Lower leg skin (tissue), 4 donors: ENCODE measurements at places on chromosomes 2 and 18.
A peak's percentile ranks its signal among the peaks of the same experiment; 100 is the strongest.

GRCh38 chr18:51091270-51091669 is 61.3 kb downstream of the SMAD4 start:
- DNase-seq: no peak

DNA sequence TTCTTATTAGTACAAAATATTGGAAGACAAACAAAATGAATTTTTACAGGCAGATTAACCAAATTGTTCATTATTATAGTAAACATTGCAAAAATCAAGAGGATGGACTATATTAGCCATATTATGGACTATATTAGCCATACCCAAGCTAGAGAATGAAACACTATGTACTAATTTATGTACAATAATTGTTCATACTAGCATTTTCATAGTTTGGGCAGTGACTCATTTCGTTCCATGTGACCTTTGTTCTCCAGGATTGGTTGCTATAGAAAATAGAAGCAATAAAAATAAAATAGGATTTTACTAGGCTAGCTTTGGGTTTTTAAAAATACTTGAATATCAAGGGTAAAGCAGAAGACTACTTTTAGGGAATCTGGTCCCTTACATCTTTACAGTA is 176.8 kb downstream of the ZEB2 start:
- DNase-seq: no peak

- no peak for DNase-seq
These were observed 56.4 kb downstream of the DCDC2C start for GRCh38 chr2:3759761-3760160.

- DNase-seq: peak; percentile 43
These were observed 126.3 kb downstream of the HDAC4 start for GRCh38 chr2:239274391-239275043.

GRCh38 chr2:161008311-161008710 is 151.9 kb upstream of the TANK start:
- DNase-seq: no peak

GRCh38 chr2:26732446-26732845 is 31.6 kb upstream of the SLC35F6 start:
- DNase-seq: no peak

GRCh38 chr2:81583311-81584108 is 1279.0 kb upstream of the LRRTM1 start:
- no peak for DNase-seq

- DNase-seq: no peak
These were observed 95.7 kb downstream of the VAPA start for GRCh38 chr18:10009321-10010144.

- DNase-seq: no peak
These were observed 88.0 kb upstream of the LTBP1 start for GRCh38 chr2:32858713-32859112.

GRCh38 chr2:5991305-5991968 is 299.3 kb downstream of the SOX11 start:
- DNase-seq: no peak

DNA sequence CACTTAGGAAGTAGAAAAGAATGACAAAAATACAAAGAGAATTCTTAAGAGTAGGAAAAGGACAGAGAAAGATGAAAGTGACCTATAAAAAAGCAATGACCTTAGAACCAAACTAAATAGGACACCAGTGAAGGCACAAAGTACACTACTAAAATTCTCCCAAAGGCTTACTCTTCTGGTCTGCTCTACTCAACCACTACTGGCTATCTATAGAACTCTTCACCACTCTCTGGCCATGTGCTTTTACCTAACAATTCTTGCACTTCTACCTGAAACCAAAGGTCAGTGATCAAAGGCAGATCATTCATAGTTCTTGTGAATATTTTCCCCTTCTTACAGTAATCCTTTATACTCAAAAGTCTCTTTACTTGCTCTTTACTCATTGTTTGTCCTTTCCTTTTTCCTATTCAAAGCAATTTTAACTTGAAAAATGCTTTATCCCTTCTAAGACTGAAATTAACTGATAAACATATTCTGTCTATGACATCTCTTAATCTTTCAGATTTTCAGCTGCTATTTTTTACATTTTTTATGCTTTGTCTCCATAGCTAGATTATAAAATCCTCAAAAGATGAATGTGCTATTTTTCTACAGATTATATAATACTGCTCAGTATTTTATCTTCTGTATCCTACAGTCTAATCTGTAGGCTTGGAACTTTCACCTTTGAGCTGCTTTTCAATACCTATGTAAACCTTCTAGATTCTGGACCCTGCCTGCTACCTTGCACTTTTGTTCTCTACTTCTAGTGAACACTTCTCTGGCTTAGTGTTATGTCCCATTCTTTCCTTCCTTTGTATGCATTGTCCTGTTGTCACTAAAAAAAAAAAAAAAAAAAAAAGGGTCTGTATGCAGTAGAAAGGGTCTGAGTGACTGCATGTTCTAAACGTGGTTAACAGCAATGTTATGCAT is 64.6 kb downstream of the NCKAP1 start:
- no peak for DNase-seq

DNA sequence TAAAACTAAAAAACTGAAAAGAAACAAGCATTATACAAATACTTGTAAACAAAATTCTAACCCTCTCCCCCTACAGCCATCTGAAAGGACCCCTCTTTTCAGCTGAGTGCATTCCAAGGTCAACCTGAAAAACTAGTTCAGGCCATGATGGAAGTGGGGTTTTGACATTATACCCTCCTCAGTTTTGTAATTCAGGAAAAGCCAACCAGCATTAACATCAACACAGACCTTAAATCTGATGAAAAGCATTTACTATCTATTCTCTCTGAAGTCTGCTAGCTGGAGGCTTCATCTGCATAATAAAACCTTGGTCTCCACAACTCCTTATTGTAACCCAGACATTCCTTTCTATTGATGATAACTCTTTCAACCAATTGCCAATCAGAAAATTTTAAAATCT is 302.2 kb downstream of the CNTNAP5 start:
- no peak for DNase-seq

DNA sequence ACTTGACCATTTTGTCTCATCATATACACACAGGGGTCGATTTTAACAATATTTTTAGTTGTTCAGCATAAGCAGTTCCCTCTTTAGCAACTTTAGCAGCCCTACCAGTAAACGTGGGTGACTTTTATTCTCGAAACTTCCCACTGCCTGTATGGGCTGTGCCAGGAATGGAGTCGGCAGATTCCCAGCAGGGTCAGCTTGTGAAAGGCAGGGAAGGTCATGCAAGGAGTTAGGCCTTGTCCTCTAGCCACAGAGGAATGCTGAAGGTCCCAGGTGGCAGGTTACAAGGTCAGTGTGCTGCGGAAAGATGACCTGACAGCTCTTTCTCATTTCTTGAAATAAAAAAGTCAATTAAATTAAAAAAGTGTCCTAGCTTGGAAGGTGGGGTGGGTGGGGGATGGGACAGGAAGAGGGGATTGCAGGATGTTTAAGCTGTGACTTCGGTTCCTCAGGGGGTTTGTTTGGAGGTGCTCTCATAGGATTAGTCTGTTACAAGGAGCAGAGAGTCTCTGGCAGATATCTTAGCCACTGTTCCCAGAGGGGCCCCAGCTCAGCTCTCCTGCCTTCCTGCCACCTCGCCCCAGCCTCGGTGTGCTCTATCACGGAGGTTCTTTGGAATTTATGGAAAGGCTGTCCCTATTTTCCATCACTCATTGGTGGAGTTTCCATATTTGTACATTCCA is 21.4 kb downstream of the DRC1 start:
- no peak for DNase-seq

DNA sequence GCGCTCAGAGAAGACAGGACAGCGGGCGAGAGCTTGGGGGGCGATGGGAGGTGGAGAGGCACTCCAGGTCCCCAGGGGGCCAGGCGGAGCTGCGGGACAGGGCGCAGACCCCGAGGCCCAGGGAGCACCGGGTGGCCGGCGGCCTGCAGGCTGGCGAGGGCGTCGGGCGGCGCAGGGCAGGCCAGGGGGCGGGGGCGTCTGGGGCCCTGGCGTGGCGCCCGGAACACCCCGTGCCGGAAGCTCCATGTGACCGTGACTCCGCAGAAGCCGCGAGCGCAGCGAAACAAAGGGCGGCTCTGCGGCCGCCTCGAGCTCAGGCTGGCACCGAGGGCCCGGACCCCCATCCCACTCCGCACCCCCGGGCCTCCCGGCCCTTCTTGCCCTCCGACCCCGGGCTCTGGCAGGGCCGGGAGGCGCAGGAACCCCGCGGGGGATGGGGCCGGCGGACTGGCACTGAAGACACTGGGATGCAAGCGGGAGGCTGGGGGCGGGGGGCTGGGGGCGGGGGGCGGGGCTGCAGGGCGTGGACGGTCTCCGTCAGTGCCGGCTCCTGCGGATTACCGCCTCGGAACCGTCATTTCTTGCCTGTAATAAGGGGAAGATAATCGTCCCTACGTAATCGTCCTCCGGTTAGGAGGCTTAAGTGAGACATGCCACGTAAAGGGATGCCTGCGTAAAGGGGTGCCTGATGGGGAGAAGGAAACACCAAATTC is 19.1 kb downstream of the SH2D6 start:
- DNase-seq: peak; percentile 98

- no peak for DNase-seq
These were observed 126.2 kb upstream of the EML6 start for GRCh38 chr2:54597153-54597848.

DNA sequence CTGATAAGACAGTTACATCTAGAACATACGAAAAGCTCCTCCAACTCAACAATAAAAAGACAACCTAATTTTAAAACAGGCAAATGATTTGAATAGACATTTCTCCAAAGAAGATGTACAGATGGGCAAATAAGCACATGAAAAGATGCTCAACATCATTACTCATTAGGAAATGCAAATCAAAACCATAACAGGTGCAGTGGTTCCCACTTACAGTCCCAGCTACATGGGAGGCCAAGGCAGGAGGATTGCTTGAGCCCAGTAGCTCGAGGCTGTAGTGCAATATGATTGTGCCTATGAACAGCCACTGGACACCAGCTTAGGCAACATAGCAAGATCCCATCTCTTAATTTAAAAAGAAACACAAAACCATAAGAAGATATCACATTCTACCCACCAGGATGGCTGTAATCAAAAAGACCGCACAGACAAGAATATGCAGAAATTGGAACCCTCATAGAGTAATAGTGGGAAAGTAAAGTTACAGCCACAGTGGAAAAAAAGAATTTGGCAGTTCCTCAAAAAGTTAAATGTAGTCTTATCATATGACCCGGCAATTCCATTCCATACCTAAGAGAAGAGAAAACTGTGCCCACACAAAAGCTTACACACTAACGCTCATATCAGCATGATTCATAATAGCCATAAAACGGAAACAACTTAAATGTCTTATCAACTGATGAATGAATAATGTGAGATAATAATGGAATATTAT is 30.5 kb upstream of the ARMC9 start:
- no peak for DNase-seq

DNA sequence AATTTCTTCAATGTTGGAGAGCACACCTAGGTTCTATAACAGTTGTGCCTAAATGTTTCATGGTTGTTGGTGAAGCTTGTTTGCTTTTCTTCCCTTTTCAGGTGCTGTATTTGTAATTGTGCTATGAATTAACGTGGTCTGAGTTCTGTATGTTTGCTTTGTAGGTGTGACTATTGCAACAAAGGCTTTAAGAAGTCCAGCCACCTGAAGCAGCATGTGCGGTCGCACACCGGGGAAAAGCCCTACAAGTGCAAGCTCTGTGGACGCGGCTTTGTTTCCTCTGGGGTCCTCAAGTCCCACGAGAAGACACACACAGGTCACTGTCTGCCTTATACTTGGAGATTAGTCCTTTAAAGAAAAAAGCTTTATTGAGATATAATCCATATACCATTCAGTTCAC is 91.2 kb downstream of the ZNF236 start:
- no peak for DNase-seq

- no peak for DNase-seq
These were observed 9.3 kb downstream of the PTH2R start for GRCh38 chr2:208415897-208416296.

DNA sequence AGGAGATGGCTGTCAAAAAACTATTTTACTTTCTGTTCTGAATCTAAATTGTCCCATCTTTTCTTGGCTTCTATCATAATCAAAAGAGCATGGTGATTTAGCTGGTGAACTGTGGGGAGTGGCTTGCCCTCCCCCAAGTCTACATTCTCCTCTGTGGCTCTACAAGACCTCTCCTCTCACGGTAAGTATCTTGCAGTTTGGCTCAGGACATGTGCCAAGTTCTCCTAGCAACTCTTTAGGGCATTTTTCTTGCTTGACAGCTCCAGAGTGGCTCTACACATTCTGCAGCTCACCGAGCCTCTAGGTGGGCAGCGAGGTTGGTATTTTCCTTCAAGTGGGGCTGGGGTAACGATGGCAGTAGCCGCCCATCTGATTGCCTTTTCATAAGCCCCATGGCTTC is 29.1 kb downstream of the SLC4A5 start:
- no peak for DNase-seq

GRCh38 chr2:190551928-190552327 is 17.4 kb upstream of the NEMP2 start:
- DNase-seq: no peak

DNA sequence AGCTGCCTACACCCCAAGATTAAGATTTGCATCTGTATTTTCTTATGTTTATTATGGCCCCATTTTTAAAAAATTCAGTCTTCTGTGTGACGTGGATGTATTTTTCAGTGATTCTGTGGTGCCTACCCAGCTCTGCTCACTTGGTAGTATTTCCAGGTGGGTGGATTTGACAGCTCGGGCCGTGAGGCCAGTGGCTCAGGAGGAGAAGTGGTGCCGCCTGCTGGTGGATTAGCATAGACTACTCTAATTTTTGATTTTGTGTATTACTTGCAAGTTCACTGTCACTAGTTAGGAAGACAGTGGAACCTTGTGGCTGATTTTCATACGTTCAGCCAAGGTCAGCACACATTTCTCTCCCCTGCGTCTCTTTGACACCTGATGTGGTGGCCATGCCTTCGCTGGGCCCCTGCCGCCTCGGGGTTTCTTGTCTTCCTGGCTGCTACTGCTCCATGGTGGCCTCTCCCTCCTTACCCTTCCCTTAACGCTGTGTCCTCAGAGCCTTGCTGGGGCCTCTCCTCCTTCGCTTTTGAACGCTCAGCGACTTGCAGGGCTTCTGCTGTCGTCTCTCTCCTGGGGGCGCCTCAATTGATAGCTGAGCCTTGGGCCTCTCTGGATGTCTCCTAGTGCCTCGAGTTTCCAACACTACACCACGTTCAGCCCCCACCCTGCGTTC is 89.4 kb downstream of the DGKD start:
- DNase-seq: peak; percentile 94

GRCh38 chr2:239462671-239463506 is 62.1 kb upstream of the HDAC4 start:
- peak; percentile 82 for DNase-seq

DNA sequence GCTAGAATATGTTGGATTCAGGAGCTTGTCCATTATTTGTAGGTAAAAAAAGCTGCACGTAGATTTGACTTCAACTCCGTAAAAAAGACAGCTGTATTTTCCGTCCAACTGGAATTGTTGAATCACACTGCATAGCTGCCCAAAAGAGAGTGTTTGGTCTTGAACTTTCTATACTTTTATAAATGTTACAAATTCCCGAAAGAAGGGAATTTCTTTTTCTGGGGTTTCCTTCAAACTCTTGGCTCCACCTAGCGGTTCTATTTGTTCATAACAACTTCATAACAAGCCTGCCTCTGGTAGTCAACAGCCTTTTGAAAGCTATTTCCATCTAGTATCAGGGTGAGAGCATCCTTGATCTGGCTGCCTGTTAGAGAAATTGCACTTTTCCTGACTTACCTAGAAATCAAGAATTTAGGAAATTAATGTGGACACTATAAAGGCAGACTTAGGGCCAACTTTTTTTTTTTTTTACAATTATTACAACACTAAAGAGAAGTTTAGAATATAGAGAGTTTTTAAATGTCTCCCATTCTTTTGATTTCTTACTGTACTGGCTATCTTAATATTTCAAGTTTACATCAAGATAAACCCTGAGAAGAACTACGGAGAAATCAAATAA is 48.1 kb downstream of the TMEM185B start:
- DNase-seq: no peak
